CD4-positive, alpha-beta T cell treated with Interleukin-4 for 1 hour (primary cell): ENCODE measurements at places on chromosomes 2 and 18.

DNA sequence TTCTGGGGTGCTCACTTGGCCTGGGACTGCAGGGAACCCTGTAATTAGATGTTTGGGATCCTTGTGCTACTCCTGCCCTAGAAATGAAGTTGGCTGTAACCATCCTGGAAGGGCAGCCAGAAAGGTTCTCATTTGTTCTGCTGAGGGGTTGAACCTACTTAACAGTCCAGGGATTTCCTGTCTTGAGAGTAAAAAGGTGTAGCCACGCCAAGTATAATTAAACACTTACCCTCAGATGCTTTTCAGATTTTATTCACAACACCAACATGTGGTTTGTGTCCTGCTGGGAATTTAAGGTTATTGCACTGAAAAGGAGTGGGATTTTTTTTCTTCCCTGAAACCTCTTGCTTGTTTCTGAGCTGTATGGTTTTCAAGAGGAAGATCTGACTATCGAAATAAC is 222.4 kb upstream of the APCDD1 start:
- no peak for DNase-seq

DNA sequence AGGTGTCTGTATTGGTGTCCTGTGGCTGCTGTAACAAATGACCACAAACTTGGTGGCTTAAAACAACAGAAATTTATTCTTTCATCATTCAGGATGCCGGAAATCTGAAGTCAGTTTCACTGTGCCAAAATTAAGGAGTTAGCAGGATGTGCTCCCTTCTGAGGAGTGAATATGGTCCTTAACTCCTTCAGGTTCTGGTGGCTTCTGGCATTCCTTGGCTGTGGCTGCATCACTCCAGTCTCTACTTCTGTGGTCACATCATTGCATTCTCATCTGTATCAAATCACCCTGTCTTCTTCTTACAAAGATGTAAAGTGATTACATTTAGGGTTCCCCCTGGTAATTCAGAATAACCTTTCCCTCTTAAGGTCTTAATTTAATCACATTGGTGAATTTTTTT is 12.6 kb downstream of the GPD2 start:
- DNase-seq, result no peak

DNA sequence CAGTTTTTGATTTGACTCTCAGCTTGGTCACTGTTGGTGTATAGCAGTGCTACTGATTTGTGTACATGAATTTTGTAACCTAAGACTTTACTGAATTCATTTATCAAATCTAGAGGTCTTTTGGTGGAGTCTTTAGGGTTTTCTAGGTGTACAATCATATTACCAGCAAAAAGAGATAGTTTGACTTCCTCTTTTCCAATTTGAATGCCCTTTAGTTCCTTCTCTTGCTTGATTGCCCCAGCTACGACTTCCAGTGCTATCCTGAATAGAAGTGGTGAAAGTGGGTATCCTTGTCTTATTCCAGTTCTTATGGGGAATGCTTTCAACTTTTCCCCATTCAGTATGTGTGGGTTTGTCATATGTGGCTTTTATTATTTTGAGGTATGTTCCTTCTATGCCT is 312.9 kb upstream of the REV1 start:
- DNase-seq, result no peak

GRCh38 chr2:201196003-201196402 is 13.1 kb downstream of the CASP10 start:
- DNase-seq, result no peak

- DNase-seq, result no peak
Measured at GRCh38 chr2:164840930-164841718, 499 bp downstream of the COBLL1 start.

- no peak for DNase-seq
Measured at GRCh38 chr18:63951302-63951705, 2.2 kb downstream of the HMSD start.

GRCh38 chr2:778731-779350 is 101.6 kb upstream of the TMEM18 start:
- DNase-seq, result no peak

GRCh38 chr2:45532181-45532580 is 78.9 kb downstream of the SRBD1 start:
- DNase-seq, result no peak

DNA sequence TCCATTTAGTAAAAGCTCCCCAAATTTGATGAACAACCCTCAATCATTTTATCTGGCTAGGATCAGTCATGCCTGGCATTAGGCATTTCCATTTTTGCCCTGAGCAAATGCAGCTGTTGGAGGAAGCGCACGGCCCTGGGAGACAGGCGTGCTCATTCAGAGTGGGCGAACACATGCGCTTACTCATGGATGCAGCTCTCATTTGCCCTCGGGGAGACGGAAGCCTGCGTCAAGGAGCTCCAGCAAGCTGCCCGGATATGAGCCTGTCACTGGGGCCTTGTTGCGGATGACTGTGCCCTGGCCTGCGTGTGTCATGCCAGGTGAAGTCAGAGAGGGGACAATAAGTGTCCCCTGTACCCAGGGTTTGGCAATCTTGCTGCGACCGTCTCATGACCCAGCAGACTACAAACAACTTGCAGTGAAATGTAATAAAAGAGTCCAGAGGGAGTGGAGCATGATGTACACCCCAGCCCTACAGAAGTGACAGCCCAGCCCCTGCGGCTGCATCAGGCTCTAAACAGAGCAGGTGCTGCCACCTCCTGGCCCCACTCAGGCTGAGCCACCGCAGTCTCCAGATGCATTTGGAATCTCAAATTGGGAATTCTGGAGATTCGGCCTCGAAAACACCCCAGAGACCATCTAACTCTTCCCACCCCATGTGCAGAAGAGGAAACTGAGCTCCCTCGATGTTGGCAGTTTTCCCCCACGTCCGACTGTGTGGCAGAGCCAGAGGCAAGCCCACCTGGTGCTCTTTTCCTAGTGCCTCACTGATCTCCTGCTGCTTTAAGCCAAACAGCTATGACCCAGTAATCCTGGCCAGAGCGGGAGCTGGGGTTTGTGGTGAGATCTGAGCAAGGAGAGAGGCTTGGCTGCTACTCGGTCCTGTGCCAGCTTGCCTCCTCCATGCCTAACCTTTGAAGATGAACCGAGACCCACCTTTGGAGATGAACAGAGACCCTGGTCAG is 105.0 kb upstream of the ALK start:
- DNase-seq, result no peak

GRCh38 chr2:168340931-168341330 is 93.5 kb upstream of the STK39 start:
- DNase-seq, result no peak

DNA sequence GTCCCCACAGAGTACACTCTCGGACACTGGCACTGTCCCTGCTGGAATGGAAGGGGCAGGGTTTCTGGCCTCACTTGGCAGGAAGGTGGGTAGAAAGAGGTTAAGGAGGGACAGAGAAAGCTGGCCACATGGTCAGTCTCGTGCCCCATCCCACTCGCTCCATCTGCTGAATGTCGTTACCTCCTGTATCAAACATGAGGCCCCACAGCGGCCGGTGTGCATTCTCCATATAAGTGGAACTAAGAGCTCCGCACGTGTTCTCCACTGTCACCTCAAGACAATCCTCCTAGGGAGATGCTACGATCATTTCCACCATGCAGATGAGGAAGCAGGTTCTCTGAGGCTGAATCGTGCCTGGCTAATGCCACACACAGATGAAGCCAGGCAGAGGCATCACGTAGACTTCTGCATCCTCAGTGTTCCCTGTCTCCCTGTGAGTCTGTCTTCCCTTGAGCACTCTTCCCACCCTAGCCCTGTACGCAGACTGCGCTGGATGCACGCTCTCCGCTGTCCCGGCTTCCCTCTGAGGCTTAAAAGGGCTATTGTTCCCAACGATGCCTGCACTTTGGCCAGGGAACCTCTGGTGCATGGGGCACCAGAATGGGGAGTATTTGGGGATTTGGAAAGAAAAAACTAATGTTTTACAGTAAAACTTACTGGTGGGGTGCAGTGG is 35.1 kb downstream of the MAL start:
- no peak for DNase-seq

GRCh38 chr2:29601321-29601720 is 320.1 kb downstream of the ALK start:
- no peak for DNase-seq

DNA sequence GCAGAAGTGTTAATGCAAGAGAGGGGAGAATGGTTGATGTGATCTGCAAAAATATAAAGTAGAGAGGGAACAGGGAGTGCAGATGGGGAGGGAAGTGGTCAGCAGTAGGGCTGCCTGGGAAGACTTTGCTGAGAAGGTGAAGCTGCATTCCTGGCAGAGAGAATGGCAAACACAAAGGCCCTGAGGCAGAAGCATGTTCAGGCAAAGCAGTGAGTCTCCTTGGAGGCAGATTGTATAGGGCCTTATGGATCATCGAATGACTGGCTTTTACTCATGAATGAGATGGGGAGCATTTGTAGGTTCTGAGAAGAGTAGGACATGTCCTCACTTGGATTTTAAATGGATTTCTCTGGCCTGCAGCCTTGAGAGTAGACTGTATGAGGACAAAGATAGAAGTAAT is 9.5 kb downstream of the ITGA6 start:
- DNase-seq, result no peak

- DNase-seq, result no peak
Measured at GRCh38 chr18:58344080-58344670, 284.7 kb downstream of the ALPK2 start.

GRCh38 chr2:119234021-119235019 is 10.7 kb downstream of the STEAP3 start:
- DNase-seq, result no peak

DNA sequence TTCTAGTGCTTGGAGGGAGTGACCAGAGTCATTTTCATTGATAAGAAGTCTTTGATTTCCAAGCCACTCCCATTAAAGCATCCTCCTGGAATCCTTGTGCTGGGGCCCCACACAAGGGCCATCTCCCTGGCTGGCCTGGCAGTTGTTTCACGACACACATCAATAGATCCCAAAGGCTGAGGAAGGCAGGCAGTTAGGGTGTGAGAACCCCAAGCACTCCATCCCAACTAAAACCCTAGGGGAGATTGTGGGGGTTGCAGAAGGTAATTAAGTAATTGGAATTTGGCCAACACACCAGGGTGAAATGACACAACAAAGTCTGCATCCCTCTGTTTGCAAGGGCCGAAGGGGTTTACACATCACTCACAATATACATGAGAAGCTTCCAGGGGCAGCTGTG is 578.1 kb upstream of the SYT4 start:
- no peak for DNase-seq

GRCh38 chr2:7516484-7517063 is 599.4 kb downstream of the RNF144A start:
- DNase-seq, result no peak

DNA sequence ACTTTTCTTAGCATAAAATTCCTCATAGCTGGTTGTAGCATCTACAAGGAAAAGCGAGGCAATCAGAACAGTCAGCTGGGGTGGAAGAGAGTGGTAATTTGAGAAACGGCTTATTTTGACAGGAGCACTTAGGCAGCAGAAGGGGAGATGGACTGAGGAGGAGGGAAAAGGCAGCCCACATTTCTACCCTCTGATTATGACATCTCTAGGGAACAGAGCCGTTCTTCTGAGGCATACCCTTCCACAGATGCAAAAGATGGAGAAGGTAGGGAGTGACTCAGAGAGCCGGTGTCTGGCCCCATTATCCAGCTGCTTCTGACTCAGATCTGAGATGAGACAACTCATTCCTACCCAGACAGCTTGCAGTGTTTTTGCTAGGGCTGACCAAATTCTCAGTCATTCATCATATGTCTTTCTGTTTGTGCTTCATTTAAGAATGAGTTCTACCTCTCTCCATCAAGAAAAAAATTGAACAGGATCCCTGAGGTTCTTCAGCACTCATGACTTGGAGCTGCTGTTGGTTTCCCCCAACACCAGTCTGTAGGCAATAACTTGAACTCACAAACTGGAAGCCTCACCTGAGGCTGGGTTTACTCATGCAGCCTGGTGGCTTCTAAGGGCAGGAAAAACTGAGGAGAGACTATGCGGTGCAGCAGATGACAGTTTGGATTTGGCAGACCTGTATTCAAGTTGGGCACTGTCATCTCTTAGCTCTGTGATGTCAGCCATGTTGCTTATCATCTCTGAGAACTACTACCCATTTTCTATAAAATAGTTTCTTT is 15.9 kb upstream of the SEC11C start:
- no peak for DNase-seq

DNA sequence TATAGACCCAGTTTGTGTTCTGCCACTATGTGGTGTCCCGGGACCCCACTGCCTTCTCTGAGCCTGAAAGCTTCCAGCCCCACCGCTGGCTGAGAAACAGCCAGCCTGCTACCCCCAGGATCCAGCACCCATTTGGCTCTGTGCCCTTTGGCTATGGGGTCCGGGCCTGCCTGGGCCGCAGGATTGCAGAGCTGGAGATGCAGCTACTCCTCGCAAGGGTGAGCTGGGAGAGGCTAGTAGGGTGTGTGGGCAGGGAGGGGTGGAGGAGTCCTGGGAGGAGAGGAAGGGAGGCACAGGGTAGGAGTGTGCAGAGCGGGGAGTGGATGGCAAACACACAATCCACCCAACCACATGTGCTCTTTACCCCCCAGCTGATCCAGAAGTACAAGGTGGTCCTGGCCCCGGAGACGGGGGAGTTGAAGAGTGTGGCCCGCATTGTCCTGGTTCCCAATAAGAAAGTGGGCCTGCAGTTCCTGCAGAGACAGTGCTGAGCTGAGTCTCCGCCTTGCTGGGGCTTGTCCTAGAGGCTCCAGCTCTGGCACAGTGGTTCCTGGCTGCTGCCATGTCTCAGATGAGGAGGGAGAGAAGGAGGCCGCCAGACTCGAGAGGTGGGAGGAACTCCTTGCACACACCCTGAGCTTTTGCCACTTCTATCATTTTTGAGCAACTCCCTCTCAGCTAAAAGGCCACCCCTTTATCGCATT is 16.9 kb downstream of the PRKAG3 start:
- DNase-seq, result no peak

DNA sequence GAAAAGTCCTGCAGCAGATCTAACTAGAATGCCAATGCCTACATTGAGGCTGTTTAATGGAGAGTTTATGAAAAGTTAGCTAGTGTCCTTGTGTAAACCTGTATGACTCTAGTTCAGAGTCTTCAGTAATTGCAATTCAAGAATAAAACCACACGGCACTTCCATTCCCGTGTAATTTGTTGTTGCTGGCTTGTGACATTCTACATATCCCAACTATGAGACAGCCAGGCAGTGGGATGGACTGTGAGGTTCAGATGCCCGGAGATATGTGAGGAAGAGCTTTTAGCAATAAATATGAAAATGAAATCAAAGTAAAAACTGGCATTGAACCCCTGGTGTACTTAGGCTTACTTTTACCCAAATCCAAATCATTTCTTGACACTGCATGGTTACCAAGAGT is 263.4 kb downstream of the NEDD4L start:
- no peak for DNase-seq
